ENCODE measurements at places on chromosomes 1 and 21. TPM values are rescaled to one million over a fixed set of nuclear protein-coding genes. Genes with fewer than 3 reads are reported as not detected.

PAPPA2 gene
- total RNA-seq = 0.81 TPM

SLC5A3 gene
- 11.4 TPM for total RNA-seq

TMEM125 gene
- total RNA-seq = 19.6 TPM

- no peak for DNase-seq
- H3K27me3 ChIP-seq = no peaks in the 10 kb centered on the region
- peak overlapping the region; percentile 87 for H3K4me3 ChIP-seq
- no peak overlapping the region for H3K27ac ChIP-seq
Measured at GRCh38 chr1:145997016-145997717, 788 bp upstream of the TXNIP start.

DNA sequence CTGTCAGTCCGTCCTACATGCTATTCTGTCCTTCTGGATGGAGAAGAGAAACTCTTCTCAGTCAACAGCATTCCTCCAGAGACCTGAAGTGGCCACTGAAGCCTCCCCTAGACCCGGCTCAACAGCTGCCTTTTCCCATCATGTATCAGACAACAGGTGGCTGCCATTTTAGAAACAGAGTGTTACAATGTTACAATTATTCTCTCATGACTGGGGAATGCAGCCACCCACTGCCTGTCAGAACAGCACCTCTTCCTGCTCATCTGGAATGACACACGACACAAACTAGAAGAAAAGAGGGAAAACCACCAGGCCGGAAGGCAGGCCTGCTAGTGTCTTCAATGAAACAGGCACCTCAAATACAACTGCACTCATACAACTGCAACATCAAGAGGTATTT lies 105.3 kb downstream of the PGBD5 start:
- H3K36me3 ChIP-seq = peaks cover 30% of the 10 kb centered on the region
- H3K4me3 ChIP-seq = no peak overlapping the region
- DNase-seq = no peak
- no peaks in the 10 kb centered on the region for H3K27me3 ChIP-seq

DNA sequence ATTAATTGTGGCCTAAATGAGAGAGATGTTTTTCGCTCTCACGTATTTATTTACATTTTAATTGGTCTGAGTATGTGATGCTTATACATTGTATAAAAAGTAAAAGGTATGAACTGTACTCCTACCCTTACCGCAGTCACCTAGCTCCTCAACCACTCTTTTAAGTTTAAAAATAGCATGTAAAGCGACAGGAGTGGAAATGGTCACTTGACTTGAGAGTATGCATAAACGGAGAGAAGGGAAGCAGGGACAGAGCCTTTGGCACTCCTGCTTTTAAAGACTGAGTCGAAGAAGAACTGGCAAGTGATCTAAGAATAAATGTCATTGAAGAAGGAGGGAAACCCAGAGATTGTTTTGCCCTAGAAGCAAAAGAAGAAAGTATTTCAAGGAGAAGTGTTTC lies 11.5 kb upstream of the DDX59 start:
- H3K4me1 ChIP-seq = no peaks in the 10 kb centered on the region
- H3K4me3 ChIP-seq = no peak overlapping the region
- H3K36me3 ChIP-seq = no peaks in the 10 kb centered on the region
- no peak for DNase-seq

DNA sequence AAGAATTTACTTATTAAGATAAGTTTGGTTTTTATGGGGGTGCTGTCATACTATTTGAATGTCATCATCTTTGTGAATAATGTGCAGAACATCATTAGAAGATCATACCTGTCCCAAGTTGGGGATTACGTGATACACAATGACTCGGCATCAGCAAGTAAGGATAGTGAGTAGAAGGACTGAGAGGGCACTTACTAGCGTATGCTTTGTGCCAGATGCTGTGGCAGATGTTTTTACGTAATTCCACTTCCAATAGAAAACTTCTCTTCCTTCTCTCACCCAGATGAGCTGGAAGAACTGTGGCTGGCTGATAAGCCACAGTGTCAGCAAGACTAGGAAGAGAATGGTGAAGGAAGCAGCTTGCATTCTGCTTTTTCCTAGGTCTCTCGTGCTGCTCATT lies 28.1 kb upstream of the TGFB2 start:
- DNase-seq = no peak
- H3K4me1 ChIP-seq = no peaks in the 10 kb centered on the region
- H3K27me3 ChIP-seq = no peaks in the 10 kb centered on the region
- H3K4me3 ChIP-seq = no peak overlapping the region

- H3K4me3 ChIP-seq = no peak overlapping the region
- no peak overlapping the region for H3K27ac ChIP-seq
- H3K36me3 ChIP-seq = no peaks in the 10 kb centered on the region
- DNase-seq = no peak
- no peaks in the 10 kb centered on the region for H3K4me1 ChIP-seq
- H3K27me3 ChIP-seq = no peaks in the 10 kb centered on the region
Measured at GRCh38 chr1:236727521-236727920, 41.2 kb downstream of the ACTN2 start.

GRCh38 chr1:242178924-242179708 lies 180.2 kb upstream of the MAP1LC3C start:
- H3K4me3 ChIP-seq = no peak overlapping the region
- no peak overlapping the region for H3K27ac ChIP-seq
- H3K4me1 ChIP-seq = peaks cover 11% of the 10 kb centered on the region
- DNase-seq = no peak
- no peaks in the 10 kb centered on the region for H3K27me3 ChIP-seq

DNA sequence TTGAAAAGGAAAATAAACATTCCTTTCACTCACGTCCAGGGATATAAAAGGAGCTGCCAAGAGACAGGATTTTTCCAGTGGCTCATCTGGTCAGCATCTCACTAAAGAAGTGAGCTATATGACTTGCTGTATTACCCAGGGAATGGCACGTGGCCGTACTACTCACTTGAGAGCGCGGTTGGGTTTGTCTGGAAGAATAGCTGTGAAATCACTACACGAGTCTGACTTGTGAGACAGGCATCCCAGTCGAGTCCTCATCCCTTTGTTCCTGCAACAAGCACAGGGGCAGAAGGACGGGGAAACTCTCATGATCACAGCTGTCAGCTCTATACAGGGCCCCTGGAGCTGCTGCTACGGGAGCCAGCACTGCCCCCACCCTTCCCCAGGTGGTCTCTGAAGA lies 17.7 kb downstream of the RGS8 start:
- no peak overlapping the region for H3K4me3 ChIP-seq
- H3K27ac ChIP-seq = no peak overlapping the region
- H3K4me1 ChIP-seq = peaks cover 18% of the 10 kb centered on the region
- DNase-seq = no peak

All from H9 (cell line).